GM04503 (cell line): ENCODE measurements at places on chromosomes 6 and 20.

DNA sequence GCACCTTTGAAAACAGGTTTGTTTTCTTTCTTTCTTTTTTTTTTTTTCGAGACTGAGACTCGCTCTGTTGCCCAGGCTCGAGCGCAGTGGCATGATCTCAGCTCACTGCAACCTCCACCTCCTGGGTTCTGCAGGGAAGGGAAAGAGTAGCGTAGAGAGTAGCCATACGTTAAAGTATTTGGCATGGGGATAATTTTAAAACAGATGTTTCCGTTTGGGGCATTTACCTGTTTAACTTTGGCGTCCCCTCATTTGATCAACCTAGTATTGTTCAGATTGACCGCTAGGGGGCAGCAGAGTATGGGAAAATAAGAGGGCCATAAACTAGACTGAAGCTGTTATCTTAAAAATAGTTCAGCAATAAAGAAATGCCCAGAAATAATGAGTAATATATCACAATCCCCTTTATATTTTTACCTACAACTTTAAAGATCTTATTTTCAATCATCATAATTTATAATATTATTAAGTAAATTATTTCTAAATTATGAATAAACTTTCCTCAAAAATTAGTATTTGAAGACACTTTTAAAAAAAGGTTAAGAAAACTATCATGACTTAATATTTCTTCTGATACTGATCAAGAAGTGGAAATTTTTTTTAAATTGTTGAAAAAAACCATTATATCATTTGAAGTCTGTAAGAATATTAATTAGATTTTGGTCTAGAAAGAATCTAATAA, 7.6 kb upstream of the TAAR9 start:
- no peak for DNase-seq

GRCh38 chr6:139184047-139184446, 49.2 kb downstream of the HECA start:
- DNase-seq: no peak

GRCh38 chr6:16324184-16324583, 85.8 kb downstream of the GMPR start:
- no peak for DNase-seq

GRCh38 chr6:14811775-14812428, 434.0 kb upstream of the JARID2 start:
- no peak for DNase-seq

DNA sequence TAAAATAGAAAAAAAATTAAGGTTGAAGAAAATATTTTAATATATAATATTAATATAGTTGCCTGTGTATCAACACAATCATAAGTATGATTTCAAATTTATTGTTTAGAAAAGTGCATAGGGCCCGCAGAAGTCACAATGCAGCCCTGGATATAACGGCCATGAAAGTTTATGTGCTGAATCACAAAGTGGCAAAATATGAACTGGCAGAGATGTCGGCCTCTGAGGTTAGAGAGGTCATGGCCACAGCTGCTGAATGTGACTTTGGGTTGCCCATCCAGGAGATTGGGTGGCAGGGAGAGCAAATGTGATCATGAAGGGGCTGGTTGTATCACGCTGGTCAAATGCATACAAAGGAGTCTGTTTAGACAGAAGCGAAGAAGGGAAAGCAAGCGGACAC, 35.7 kb downstream of the COL11A2 start:
- no peak for DNase-seq

DNA sequence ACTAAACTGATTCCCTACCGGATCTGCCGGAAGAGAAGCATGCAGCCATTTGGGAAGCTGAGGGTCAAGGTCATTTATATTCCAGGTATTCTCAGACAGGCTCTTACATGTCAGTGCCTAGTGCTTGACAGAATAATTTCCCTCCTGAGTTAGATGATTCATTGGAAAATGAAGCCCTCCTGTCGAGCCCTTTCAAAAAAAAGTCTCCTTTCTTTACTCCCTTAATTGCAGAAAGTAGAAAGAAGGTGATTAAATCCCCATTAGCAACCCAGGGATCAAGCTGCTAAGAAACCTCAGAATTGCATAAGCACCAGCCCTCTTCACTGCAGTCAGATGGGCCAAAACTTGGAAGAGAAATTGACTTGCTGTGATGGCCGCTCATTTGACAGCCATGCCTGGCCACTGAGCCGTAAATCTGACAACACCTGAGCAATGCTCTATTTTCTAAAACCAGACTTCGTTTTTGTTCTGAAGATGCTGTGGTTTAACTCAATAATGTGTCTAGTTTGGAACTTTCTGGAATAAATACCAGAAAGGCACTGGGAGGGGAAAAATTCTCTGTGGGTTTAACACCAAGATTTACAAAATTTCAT, 61.0 kb upstream of the ARMH2 start:
- no peak for DNase-seq

DNA sequence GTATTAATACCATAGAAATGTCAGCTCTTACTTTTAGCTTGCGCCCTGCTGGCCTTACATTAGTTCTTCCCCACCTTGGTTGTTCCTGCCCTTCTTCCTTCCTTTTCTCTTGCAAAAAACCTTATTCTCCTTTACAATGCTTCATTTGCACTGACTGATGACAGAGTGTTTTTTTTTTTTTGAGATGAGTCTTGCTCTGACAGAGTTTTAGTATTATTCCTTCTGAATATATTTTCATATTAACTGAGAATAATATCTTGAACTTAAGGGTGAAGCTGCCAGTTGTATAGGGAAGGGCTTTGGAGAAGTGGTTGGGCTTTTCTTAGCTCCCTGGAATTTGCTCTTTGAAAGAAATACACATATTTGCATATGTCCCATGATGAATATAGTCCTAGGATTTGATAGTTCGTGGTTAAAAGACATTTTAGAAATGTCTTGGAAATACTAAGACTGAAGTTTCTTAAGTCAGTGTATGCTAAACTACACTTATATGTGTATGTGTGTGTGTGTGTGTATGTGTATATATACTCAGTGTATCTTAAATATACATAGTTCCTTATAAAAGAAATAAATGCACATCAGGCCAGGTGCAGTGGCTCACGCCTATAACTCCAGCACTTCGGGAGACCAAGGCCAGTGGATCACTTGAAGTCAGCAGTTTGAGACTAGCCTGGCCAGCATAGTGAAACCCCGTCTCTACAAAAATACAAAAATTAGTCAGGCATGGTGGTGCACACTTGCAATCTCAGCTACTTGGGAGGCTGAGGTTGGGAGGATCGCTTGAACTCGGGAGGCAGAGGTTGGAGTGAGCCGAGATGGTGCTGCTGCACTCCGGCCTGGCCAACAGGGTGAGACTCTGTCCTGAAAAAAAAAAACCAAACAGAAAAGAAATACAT, 216.1 kb upstream of the MYLIP start:
- no peak for DNase-seq

DNA sequence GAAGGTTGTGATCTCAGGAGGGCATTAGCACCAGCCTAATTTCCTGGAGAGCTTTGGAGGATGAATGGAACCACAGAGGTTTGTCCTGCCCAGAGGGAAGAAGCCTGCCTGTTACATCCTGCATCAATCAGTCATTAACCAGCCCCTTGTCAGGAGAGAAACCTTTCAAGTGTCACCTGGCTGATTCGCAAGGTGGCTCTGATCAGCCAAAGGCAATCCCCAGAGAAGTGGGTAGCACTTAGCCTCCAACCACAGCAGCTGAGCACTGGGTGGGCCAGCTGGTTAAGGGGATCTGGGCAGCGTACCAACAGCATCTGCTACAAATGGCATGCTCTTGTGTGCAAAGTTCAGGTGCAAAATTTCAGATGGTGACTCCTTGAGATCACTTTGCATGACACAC, 26.9 kb downstream of the ANKEF1 start:
- no peak for DNase-seq

GRCh38 chr6:45783716-45784115, 231.9 kb downstream of the CLIC5 start:
- no peak for DNase-seq
